ENCODE measurements at places on chromosomes 12 and 14.

- DNase-seq = no peak
Measured at GRCh38 chr14:55272922-55273321, 1.7 kb downstream of the FBXO34 start.

DNA sequence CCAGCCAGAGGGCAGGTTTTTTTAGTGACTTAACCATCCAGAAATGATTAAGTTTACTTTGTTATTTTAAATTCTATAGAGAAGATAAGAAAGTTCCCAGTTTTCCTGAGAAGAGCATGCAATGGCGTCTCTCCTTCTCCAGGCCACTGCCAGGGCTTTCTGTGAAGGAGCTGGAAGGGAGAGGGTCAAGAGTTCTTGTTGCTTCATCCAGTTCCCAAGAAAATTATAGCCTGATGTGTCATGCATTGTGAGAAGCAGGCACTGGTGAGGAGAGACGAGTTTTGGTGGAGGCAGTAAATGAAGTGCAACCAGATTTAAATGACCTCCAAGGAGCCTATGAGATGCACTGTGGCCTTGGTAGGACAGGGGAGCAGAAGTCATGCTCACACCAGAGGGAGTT, 14.2 kb downstream of the ELK3 start:
- no peak for DNase-seq

GRCh38 chr14:104434214-104435076, 145.1 kb upstream of the C14orf180 start:
- DNase-seq = no peak

- DNase-seq = no peak
Measured at GRCh38 chr12:82537436-82537835, 149.3 kb upstream of the TMTC2 start.

- no peak for DNase-seq
Measured at GRCh38 chr14:104289507-104289906, 151.1 kb downstream of the KIF26A start.

DNA sequence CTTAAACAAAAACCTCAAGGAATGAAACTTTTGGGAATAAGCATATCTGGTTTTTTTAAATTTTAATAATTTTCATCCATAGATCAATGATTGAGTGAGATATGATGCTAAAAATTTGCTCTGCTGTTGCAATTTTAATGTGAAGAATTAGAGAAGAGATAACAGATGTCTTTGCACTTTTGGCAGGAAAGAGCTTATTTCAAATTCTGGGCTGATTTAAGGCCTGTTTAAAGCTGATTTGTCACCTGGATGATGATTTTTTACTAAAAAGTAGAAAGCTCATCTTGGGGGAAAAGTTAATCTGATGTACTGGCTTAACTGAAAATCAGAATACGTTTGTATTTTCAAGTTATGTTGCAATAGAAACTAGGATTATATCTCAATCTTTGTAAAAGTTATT, 268.9 kb upstream of the NOVA1 start:
- DNase-seq = no peak

DNA sequence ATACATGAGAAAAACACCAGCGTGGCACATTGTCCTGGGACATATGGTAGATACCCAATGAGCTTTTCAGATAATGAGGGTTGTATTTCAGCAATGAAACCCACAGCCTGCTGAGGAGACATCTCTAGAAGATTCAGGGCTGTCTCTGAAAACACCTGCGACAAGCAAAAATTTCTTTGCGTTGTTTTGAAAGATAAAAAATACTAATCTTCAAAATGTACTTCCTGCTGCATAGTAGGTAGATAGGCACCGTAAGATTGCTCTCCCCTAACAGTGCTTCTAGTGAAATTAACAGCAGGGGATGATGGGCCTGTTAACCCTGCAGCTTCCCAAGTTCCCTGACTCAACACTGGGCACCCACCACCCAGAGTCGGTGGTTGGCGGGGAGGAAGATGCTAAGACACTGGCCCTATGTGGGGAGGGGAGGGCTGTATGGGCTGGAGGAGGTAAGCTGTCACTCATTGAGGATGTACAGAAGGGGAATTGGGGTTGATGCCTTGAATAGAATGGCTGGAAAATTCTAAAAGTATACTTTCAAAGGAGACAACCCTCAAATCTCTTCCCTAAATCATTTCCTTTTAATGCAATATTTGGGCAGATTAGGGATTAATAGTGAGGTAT, 20.0 kb downstream of the ZFP36L1 start:
- no peak for DNase-seq

DNA sequence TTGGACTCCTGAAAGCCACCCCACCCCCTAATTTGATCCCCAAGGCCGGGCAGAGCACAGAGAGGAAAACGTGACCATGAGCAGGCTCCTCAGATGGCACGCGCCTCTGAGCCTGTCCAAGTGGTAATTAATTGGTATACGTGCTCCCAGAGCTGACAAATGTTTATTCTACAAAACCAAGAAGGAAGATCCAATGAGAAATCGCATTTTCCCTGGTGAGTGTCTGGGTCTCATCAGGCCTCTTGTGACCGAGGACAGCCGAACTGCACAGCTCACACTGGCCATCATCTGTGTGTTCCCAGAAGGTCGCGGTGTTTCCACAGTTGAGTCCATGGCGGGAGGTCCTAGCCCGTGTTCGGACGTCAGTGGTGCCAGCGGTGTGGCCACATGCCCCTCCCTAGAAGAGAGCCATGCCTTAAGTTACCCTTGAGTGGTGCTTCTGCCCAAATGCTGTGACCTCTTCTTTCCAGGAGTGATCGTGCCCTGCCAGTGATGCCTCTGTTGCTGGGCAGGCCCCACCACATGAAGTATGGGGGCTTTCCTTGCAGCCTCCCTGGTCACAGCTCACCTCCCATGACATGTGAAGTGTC, 317.5 kb upstream of the RTL1 start:
- no peak for DNase-seq

DNA sequence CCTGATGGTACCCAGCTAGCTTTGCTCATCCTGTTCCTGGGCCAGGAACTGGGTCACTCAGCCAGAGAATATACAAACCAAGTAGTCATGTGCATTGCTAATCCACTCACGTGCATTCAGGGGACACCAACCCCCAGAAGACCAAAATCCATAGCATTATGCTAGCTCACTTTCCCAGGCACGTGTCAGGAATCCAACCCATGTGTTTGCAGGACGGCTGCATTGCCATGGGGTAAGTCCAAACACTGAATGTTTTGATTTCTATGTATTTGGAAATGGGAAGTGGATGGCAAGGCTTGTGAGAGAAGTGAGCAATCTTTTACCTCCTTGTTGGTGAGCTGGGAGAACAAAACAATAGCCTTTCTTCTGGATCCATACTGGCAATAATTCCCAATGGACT, 87.1 kb upstream of the FOXN3 start:
- DNase-seq = peak; percentile 7

DNA sequence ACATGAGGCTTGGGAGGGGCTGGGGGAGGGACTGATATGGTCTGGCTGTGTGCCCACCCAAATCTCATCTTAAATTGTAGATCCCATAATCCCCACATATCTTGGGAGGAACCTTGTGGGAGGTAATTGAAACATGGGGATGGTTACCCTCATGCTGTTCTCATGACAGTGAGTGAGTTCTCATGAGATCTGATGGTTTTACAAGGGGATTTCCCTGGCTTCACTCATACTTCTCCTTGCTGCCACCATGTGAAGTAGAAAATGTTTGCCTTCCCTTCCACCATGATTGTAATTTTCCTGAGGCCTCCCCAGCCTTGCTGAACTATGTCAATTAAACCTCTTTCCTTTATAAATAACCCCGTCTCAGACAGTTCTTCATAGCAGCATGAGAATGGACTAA, 362.9 kb downstream of the PCNX1 start:
- no peak for DNase-seq

GRCh38 chr12:93061473-93062419, 132.7 kb upstream of the EEA1 start:
- DNase-seq = no peak

GRCh38 chr12:1650260-1650977, 21.4 kb downstream of the WNT5B start:
- no peak for DNase-seq

DNA sequence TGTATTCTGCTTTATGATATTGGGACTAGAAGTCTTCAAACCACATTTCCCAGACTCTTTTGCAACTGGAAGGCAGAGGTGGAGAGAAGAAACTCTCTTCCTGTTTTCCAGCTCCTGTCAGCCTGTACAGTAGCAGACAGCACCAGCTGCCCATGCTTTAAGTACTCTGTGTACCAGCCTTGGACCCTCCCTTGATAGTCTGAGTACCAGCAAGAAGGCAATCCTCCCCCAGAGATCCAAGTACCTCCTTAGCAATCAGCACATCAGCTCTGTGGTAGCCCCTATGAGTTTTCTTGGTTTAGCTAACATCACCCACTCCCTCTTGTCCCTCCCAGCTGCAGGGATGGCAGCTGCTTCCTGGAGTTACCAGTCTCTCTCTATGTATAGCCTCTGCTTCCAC, 56.3 kb downstream of the STXBP6 start:
- no peak for DNase-seq

DNA sequence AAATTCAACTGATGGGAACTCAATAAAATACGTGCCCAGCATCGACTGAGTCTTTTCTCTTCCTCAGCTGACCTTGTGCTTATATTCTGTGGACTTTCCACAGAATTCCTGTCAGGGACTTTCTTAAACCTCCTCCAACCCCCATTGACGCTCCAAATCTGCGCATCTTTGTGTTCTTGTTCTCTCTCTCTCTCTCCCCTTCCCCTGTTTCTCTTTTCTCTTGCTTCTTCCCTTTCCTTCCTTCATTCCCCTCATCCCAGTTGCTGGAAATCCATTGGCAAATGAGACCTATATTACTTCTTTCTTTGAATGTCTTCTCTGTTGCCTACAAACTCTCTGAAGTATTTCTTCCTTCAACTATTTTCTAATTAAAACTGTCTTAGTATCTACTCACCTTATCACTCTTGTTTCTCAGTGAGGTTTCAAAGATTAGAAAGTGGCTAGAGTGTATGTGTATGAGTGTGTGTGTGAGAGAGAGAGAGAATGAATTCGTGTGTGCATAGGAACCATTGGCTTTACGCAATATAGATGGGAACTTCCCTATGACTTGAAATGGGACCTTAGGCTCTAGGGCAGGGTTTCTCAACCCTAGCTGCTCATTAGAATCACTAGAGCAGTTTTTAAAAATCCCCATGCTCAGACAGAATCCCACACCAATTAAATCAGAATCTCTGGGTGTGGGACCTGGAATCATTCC, 41.8 kb upstream of the DHRS7 start:
- DNase-seq = no peak

DNA sequence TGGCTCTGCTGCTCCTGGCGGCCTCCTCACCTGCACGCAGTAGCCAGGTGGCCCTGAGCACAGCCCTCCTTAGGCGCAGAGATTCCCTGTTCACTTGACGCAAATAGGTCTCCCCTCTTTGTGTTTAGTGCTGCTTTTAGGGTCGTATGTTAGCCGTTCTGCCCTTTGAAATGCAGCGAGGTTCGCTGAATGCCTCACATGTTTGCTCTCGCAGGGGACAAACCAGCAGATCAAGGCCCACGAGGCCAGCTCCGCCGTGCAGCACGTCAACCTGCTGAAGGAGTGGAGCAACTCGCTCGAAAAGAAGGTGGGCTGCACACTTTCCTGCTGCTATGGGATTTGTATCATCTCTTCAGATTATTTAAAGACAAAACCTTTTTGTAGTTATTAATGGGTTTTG, 31.4 kb upstream of the AMN start:
- no peak for DNase-seq

- DNase-seq = no peak
Measured at GRCh38 chr12:38890102-38890855, 15.1 kb downstream of the CPNE8 start.

GRCh38 chr14:96917442-96917963, 120.3 kb downstream of the VRK1 start:
- DNase-seq = no peak

DNA sequence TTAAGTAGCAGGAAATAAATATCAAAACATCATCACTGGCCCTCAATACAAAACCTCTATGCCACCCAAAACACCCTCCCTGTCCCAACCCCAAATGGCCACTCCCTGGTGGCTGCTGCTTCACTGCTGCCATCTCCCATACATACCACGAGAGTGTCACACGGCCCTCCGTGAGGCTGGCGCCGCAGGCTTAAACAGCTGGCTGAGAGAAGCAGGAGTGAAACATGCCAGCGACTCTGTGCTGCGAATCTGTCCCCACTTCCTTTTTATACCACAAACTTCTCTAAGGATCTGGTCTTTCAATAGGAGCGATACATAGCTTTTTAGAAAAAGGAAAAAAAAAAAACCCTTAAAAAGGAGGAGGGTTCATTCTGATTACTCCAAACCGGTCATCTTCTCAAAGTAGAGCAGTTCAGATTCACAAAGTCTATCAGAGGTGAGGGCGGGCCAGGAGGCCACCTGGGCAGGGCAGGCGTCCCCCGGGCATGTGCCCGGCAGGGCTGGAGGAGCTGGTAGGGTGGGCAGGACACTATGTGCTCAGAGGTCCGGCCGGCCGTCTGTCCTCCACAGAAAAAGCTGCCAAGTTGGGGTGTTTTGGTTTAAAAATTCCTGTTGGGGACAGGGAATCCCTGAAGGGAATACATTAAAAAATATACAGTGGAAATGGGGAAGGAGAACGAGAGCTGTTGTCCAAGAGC, 26.5 kb downstream of the MAX start:
- DNase-seq = no peak

GRCh38 chr12:132012919-132013568, 63.3 kb downstream of the EP400 start:
- no peak for DNase-seq

DNA sequence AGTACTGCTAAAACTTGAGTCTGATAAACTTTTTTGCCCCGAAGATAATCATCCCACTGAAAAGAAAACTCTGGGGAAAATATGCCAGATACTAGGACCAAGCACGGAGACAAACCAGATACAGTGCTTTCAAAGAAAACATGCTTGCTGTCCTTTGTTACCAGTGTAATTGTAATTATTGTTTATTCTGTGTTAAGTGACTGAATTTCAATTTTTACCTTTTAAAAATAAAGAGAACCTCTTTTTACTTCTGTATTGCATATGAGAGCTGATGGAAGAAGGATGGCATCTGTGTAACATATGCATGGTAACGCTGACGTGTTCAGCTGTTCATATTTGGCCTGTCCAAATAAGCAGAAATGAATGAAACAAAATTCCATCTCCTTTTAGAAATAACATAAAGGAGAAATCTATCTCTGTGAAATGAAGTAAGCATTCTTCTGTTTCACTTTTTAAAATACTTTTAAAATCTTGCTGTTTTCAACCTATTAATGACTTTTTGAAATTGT, 22.5 kb downstream of the SLC35E3 start:
- DNase-seq = no peak

DNA sequence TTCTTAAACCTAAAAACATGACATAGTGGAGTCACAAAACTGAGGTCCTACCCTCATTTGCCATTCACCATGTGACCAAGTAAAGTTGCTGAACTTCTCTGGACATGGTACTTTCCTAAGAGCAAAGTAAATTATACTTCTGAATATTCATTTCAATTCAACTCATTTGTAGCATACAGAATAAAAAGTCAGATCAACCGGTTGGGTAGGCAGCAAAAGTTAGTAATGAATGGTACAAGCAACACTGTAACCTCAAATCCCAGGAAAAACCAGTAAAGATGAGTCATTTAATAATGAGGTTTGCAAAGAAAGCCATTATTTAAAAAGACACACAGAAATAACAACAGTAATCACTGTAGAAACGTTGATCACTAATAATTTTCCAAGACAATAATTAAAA, 8.7 kb downstream of the POLE2 start:
- no peak for DNase-seq

- no peak for DNase-seq
Measured at GRCh38 chr12:49033611-49034285, 15.2 kb upstream of the PRKAG1 start.
